ENCODE measurements at places on chromosomes 7 and 10.
A peak's percentile ranks its signal among the peaks of the same experiment; 100 is the strongest.

- DNase-seq: no peak
Observed at GRCh38 chr10:6512182-6512581, 67.9 kb downstream of the PRKCQ start.

- no peak for DNase-seq
Observed at GRCh38 chr7:29397398-29397797, 166.2 kb upstream of the PRR15 start.

DNA sequence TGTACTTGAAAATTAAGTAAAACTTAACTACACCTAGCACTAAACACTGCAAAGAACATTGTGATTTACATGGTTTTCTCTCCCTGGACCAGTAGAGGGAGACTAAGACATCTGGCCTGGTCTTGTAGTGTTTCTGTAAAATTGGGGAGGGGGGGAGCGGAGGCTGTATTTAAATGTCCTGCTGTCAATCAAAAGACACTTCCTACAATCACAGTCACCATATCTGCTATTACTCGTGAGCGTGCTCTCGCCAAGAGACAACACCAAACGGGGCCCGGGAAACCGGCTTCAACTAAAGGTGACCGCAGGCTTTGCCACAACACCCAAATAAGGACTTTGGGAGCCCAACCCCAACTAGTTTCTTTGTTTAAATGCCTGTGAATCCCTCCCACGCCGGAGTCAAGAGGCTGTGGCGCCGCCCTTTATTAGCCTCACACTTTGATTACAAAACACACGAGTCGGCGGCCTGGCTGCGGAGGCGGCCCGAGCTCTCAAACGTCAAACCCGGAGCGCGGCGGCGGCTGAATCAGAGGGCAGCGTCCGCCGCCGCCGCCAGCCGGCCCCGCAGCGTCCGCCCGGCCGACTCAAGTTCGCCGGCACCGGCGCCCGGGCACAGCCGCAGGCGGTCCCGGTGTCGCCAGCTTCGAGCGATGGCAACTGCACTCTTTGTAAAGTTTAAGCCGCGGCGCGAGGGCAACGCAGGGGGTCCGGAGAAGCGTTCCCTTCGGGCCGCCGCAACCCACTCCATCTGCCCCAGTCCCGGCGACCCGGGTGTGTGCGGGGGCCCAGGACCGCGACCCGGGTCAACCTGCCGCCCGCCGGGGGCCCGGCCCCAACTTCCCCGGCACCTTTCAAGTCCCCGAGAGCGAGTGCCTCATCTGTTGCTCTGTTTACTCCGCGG, 1.3 kb downstream of the KDM7A start:
- peak; percentile 89 for DNase-seq

GRCh38 chr10:89330537-89331212, 2.9 kb downstream of the IFIT3 start:
- DNase-seq: no peak

- peak; percentile 62 for DNase-seq
Observed at GRCh38 chr7:35975851-35976454, 175.1 kb downstream of the SEPTIN7 start.

DNA sequence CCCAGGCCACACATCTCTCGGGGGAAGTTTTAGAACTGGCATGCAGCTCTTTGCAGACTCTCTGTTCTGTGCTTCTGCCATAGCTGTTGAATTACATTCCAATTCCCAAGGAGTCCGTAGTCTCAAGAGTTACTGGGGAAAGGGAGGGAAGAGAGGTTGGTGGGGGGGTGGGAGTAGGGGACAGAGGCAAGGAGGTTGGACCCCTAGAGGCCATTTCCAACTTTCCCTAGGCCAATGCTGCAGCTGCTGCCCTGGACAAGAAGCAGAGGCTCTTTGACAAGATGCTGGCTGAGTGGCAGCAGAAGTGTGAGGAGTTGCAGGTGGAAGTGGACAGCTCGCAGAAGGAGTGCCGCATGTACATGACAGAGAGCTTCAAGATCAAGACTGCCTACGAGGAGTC, 23.8 kb downstream of the MYH16 start:
- DNase-seq: no peak

DNA sequence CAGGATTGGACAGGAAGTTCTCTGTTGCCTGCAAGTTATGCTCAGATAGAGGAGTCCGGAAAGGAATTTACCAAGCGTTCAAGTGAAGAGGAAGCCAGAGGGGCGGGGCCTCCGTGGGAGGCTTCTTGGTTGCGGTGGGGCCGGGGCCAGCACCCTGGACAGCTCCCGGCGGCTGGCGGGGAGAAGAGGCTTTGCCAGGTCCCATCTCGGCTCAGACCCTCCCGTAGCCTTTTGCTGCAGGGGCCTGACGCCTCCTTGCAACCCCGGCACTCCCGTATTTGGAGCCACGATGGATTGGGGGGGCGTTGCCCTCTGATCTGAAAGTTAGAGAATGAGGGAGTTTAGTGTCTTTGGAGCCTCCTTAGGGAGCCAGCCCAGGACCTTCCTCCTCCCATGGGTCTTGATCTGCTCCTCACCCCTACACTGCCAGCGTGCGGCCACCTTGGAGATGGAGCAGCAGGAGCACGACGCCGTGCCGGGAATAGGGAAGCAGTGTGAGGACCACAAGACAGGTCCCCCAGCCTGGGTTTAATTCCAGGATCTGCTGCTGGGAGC, 3.1 kb upstream of the SLC18A3 start:
- DNase-seq: peak; percentile 51

DNA sequence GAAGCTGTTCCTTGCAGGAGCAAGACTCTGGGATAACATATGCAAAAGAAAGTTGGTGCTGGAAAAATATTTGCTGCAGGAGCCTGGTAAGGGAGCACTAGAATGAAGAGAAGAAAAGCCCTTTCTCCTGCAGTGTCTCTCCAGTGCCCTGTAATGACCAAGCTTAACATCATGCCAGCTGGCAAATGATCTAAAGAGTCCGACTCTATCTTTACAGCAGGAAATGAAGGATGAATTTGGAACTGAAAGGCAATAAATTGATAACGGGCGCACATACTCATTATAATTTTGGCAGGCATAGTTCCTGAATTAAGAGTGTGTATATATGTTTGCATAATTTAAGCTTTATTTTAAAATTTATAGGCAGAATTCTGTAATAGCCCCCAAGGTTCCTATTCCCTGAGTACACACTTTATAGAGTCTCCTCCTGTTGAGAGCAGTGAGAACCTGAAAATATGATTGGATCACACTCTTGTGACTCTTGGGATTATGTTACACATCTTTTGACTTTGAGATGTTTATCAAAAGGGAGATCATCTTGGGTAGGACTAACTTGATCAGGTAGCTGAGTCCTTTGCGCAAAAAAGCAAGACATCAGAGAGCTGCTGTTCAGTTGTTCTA, 299.0 kb upstream of the MBL2 start:
- DNase-seq: no peak

- DNase-seq: no peak
Observed at GRCh38 chr10:37679465-37679864, 177.9 kb downstream of the ZNF248 start.

DNA sequence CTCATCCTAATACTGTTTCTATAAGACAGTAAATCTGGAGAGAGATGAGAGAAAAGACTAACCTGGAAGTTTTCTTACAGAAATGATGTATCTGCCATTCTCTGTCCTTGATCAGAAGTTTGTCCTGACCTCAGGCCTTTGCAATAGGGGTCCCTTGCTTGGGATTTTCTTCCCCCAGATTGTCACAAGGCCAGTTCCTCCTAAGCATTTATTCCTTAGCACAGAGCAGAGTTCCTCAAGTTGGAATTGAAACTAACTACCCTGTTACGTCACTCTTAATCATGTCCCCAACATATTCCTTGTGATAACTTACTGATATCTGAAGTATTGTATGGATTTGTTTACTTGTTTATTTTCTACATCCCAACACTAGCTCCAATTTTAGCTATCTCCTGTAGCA, 202.1 kb downstream of the COBL start:
- DNase-seq: no peak

GRCh38 chr7:129356176-129356575, 78.1 kb upstream of the STRIP2 start:
- no peak for DNase-seq

- DNase-seq: no peak
Observed at GRCh38 chr10:35565602-35566081, 39.5 kb upstream of the GJD4 start.

- no peak for DNase-seq
Observed at GRCh38 chr10:18497806-18498369, 153.5 kb downstream of the NSUN6 start.

- no peak for DNase-seq
Observed at GRCh38 chr7:78092331-78092730, 293.8 kb downstream of the PHTF2 start.

- DNase-seq: no peak
Observed at GRCh38 chr7:12572941-12573575, 2.5 kb downstream of the SCIN start.

GRCh38 chr10:112383325-112383724, 9.4 kb downstream of the ACSL5 start:
- peak; percentile 14 for DNase-seq

- DNase-seq: no peak
Observed at GRCh38 chr7:45972629-45973312, 51.7 kb upstream of the IGFBP3 start.

DNA sequence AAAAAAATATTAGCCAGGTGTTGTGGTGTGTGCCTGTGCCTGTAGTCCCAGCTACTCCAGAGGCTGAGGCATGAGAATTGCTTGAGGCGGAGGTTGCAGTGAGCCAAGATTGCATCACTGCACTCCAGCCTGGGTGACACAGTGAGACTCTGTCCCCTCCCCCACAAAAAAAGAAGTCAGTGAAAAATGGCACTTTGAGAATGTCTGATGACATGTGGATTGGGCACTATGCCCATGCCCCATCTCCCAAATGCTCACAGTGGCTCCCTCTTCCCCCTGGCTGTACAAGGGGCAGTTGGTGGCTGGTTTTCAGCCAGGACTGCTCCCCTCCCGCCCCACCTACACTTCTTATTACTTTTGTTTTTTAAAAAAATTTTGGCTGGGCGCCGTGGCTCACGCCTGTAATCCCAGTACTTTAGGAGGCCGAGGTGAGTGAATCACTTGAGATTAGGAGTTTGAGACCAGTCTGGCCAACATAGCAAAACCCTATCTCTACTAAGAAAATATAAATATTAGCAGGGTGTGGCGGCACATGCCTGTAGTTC, 26.1 kb downstream of the IL15RA start:
- DNase-seq: no peak

- no peak for DNase-seq
Observed at GRCh38 chr7:108973075-108973474, 403.4 kb downstream of the DNAJB9 start.

DNA sequence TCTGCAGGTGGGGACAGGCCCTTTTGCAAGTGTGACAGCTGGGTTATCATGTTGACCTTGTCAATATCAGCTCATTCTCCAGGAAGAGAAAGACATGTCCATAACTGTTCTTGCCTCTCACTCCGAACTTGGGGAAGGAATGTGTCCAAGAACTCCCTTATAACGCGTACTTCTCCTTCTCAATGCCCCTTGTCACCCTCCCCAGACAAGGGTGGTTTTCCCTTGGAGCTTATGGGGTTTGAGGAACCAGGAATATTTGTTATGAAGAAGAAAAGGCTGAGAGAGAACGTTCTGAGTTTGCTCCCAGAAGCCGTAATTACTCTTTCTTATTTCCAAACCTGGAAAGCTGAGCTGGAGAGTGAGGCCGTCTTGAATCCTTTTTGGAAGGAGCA, 77.4 kb downstream of the MKI67 start:
- no peak for DNase-seq

GRCh38 chr7:105024734-105025133, 10.7 kb downstream of the KMT2E start:
- no peak for DNase-seq

GRCh38 chr7:126637538-126637937, 615.2 kb downstream of the GRM8 start:
- no peak for DNase-seq

DNA sequence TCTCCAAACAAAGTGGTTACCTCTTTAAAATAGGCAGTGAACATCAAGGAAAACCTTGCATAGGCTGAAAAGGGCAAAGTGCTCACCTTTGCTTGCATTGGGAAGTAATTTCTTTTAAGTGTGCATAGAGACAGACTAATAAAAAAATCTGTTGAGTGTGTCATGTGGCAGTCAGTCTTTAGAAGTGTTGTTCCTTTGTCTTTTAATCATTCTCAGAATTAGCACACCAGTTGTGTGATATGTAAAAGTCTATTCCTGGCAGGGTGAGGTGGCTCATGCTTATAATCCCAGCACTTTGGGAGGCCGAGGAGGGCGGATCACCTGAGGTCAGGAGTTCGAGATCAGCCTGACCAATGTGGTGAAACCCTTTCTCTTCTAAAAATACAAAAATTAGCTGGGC, 117.0 kb downstream of the INSYN2A start:
- DNase-seq: no peak

DNA sequence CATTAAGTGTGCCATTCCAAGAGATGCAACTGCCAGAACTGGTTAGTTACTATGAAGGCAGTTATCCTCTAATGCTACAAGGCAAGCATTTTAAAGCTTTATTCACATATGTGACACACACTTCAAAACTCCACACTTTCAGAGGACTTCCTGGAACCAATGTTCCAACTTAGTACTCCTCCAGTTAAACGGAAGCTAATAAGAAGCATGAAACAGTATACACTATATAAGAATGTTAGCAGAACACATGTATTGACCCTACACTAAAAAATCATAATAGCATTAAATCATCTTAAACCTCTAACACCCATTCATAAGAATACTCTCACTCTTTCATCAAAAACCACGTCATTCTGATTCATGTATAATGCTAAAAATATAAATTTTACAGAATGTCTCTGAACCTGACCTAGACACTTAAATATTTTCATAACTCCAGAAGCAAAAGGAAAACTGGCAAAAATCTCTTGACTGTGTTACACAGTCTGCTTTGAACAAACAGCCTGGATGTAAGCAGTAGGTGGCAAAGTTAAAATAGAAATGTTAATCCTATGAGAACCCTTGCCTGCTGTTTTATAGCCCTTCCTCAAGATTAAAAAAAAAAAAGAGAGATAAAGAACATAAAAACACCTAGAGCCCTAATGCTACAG, 135.0 kb downstream of the SEMA3C start:
- DNase-seq: no peak

- DNase-seq: no peak
Observed at GRCh38 chr10:81722399-81722798, 152.6 kb upstream of the NRG3 start.

GRCh38 chr10:2759233-2759632, 308.1 kb upstream of the PFKP start:
- no peak for DNase-seq

DNA sequence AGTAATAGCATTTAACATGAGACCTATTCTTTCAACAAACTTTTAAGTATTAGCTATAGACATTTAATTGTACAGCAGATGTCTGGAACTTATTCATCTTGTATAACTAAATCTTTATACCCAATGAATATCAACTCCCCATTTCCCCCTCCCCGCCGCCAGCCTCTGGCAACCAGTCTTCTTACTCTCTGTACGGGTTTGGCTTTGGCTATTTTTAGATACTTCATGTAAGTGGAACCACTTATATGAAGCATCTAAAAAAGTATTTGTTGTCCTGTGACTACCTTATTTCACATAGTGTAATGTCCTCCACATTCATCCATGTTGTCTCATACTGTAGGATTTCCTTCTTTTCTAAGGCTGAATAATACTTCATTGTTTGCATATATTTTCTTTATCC, 60.8 kb downstream of the RAB18 start:
- no peak for DNase-seq

- peak; percentile 34 for DNase-seq
Observed at GRCh38 chr10:62437696-62438095, 63.5 kb downstream of the ZNF365 start.
